Retina (tissue), 1 donor: ENCODE measurements at places on chromosomes 11 and 22.
A peak's percentile ranks its signal among the peaks of the same experiment; 100 is the strongest.

DNA sequence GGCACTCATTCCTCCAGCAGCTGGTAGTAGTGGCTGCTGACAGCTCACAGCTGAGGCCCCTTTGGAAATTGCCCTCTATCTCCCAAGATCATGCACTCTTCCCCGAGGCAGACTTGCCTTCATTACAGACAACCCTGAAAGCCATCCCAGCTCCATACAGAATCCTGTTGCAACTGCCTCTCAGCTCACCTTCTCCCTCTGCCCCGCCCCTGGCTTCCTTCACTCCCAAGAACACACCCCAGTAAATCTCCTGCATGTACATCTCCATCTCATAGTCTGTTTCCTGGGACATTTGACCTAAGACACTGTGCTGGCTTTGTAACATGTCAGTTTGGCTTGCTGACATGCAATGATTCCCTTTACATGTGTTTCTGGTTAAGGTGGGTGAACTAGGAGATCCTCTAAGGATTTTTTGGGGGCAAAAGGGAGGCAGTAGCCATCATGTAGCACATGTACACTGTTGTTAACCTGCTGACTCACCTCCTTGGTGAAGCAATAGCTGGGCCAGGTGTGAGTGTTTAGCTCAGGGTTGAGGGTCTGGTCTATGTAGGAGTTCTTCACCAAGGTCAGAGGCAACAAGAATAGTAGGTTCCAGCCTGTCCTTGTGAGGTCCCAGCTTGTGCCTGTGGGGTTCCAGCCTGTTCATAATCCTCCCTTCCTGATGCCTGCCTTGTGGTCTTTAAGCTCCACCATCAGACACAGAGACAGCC lies 179.6 kb downstream of the CSNK2A3 start:
- DNase-seq, result no peak

GRCh38 chr11:10385696-10386095 lies 69.4 kb upstream of the AMPD3 start:
- no peak for DNase-seq

GRCh38 chr22:46275455-46276122 lies 7.8 kb downstream of the TTC38 start:
- no peak for DNase-seq

DNA sequence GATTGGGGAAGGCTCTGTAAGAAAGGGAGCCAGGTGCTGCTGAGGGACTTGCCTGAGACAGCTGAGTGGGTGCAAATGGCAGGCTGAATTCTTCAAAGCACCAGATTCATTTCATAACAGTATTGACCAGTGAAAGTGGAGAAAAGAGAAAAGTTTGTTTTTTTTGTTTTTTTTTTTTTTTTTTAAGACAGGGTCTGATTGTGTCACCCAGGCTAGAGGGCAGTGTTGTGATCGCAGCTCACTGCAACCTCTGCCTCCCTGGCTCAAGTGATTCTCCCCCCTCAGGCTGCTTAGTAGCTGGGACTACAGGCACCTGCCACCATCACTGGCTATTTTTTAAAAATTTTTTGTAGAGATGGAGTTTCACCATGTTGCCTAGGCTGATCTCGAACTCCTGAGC lies 494.0 kb downstream of the MIAT start:
- DNase-seq, result no peak

DNA sequence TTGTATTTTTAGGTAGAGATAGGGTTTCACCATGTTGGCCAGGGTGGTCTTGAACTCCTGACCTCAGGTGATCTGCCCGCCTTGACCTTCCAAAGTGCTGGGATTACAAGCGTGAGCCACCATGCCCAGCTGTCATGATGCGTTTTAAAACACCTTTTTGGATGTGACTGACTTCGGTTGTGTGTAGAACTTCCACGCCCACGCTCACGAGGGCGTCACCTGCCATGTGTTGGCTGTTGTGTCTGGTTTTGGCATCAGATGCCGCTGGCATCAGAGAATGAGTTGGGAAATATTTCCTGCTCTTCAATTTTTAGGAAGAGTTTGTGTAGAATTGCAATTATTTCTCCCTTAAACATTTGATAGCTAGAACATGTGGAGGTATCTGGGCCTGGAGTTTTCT lies 109.1 kb downstream of the KCNQ1 start:
- DNase-seq, result no peak

DNA sequence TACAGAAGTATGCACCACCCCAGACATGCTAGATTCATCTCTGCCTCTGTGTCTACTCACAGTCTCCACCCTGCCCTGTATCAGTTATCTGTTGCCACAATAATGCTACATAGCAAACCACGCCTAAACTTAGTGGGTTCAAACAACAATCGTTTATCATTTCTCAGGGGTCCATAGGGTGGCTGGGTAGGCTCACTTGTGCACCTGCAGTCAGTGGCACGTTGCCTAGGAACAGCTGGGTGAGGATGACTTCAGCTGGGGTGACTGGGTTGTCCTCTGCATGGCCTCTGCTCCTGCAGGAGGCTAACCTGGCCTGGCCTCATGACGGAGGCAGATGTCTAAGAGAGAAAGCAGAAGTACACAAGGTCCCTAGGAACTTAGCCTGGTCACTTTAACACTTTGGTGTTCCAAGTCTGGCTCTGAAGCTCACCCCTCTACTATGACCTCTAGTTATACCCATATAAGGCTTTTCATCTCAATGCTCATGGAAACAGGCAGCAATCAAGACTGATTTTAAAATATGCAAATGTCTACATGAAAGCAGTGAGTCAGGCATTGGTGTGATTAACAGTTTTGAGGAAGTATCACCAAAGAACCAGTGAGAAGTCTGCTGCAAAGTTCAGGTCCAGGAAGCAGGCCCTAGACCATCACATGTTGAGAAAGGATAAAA lies 10.7 kb downstream of the OLFML1 start:
- no peak for DNase-seq

- no peak for DNase-seq
These were observed 69.0 kb downstream of the EFCAB6 start for GRCh38 chr22:43743131-43743530.

GRCh38 chr11:16958833-16959232 lies 55.4 kb downstream of the PLEKHA7 start:
- no peak for DNase-seq

- DNase-seq, result no peak
These were observed 113.2 kb downstream of the MIAT start for GRCh38 chr22:26770624-26771023.

DNA sequence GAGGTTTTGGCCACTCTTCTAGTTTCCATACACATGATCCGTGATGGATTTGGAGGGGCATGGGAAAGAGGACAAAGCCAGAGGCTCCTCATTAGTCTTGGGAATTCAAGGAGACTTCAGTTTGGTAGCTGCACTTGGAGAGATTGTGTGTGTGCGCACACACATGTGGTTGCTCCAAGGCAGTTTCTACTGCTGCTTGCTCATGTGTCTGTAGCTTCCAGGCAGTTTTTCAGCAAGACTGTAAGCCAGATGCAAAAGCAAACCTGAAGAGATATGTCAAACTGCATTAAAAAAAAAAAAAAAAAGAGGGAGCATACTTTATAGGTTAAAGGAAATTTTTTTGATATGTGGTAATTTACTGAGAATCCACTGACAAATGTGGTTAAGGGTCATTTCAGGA lies 95.7 kb downstream of the OSBP2 start:
- DNase-seq, result no peak

GRCh38 chr22:42688241-42689211 lies 32.1 kb downstream of the A4GALT start:
- DNase-seq, result peak; percentile 75

GRCh38 chr22:42356533-42356932 lies 75.7 kb downstream of the NFAM1 start:
- DNase-seq, result no peak

GRCh38 chr11:57667736-57668433 lies at the start of gene ZDHHC5:
ZDHHC5 (plus strand) TSS chr11:57668114; CDS start chr11:57673091, 4,977 bp downstream.
- DNase-seq, result peak; percentile 100

DNA sequence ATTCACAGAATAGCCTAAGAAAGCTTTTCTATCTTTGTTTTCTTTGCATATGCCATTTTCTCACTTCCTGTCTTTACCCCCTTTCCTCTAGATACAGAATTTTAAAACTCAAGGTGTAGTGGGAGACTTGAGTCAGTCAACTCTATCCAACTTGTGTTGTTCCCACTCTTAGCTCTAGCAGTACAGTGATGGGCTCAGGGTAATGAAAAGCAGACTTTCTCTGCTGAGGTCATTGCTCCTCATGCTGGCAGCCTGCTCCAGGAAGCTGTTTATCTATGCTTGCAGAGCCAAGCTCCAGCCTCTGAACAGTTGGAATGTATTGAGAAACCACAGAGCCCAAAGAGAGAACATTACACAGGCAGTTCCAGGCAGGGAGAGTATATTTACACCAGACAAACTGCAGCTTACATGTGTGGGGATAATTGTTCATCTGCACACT lies 68.1 kb downstream of the CSTPP1 start:
- DNase-seq, result no peak

- peak; percentile 9 for DNase-seq
These were observed 6.6 kb downstream of the CBX6 start for GRCh38 chr22:38865201-38866023.

DNA sequence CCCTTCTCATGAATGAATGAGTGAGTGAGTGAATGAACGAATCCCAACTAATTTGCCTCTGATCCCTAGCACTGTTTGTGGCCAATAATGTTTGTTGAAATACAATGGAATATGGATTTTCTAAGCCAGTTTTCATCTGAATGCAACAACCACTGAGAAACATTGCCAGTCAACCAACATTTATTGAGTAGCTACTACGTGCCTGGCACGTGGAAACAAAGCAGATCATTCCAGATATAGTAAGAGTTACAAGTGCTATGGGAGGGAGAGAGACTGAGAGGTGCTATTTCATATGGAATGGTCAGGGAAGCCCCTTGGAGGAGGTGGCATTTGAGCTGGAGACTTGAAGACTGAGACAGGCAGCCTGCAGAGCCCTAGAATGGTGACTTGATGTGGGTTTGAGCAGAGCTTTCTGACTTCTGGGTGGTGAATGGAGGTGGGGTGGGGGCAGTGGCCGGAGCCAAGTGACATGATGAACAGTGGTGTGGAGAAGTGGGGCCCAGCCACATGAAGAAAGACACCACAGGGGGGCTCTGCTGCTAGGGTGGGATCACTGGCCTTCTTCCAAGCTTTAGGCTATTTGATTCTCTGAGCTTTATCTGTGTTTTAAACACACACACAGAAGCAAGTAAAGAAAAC lies 35.1 kb upstream of the SMTN start:
- no peak for DNase-seq

DNA sequence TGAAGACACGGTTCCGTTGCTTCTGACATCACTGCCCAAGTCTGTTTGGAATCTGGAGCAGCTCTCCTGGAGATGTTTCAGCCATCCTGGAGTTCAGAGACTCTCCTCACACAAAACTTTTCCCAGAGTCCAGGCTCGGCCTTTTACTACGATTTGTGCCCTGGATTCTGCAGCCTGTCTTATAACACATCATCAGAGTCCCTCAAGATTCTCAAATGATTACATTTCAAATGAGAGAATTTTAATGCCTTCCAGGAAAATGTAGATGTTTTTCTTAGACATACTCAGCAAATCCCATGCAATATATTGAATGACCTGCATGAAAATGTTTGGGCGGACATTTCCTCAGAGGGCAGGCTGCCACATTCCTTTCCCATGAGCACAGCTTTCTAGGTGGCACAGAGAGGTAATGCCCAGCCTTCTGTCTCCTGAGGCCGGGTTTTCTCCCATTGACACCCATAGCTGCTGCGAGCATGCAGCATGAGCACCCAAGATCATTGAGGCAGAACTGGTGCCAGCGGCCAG lies 129.1 kb downstream of the SNX19 start:
- no peak for DNase-seq

DNA sequence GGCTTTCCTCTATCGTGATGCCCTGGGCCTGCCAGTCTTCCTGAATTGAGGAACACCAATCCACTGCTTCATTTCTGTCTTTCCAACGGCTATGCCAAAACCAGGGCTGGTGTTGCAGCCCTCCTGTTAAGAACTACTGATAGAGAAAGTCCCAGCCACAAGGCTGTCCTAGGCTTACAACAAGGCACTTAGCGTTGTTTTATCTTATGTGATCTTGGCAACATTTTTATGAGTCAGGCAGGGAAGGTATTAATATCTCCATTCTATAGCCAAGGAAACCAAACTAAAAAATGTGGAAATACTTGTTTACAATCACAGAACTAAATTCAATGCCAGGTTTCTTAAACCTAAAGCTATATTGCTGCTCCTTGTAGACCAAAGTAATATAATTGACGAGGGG lies 89.9 kb upstream of the AMOTL1 start:
- DNase-seq, result no peak

DNA sequence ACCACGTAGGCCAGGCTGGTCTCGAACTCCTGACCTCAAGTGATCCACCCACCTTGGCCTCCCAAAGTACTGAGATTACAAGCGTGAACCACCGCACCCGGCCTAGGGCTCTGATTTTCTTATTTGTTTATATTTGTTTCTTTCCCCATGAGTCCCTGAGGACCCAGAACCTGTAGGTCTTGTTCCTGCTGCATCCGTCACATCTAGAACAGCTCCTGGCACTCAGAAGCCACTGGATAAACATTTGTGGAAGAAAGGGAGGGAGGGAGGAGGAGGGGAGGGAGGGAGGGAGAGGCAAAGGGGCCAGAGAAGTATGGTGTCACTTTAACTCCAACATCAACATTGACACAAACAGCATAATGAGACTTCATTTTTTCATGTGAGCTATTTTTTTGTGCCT lies 67.7 kb downstream of the CELSR1 start:
- DNase-seq, result no peak

- no peak for DNase-seq
These were observed 181.5 kb upstream of the ZBED5 start for GRCh38 chr11:11039208-11039965.

GRCh38 chr11:35031867-35032266 lies 107.1 kb upstream of the CD44 start:
- DNase-seq, result no peak

DNA sequence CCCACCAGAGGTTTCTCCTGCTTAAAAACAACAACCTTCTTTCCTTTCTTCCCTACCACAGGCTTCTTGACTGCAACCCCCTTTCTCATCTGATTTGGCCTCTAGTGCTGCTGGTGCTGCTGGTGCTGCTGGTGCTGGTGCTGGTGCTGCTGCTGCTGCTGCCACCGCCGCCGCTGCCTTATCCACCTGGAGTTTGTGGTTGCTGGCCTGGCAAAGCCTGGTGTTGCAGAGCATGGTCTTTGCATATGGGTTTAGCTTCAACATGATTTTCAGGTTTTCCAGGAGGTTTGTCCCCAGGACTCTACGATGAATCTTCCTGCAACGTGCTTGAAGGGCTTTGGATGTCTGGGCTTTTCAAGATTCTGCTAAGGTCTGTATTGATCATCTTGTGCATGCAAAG lies 49.7 kb downstream of the MRTFA start:
- no peak for DNase-seq

GRCh38 chr11:83156996-83157593 lies at the start of gene PCF11:
PCF11 (plus strand) TSS chr11:83157131; CDS start chr11:83157440, 309 bp downstream.
- DNase-seq, result no peak

DNA sequence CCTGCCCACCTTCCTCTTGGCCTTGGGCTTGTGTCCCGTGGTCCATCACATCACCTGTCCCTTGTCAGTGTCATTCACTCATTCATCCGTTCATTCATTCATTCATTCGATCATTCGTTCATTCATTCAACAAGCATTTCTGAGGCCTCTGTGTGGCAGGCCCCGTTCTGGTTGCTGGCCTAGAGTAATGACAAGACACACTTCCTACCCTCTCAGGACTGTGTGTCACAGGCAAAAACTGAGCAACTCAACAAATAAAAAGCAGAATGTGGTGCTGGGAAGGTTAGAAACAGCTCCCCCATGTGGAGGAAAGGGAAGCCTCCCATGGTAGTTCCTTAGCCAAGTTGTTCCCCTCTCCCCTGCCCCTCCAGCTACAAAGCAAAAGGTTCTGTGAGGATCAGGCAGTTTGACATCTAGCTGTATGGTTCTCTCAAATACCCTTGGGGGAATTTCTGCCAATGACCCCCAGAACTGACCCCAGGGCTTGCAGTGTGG lies 1.6 kb upstream of the OMP start:
- DNase-seq, result no peak

- no peak for DNase-seq
These were observed 53.6 kb upstream of the GRK3 start for GRCh38 chr22:25510876-25511275.
